ENCODE measurements at places on chromosomes 2 and 18. TPM values are rescaled to one million over a fixed set of nuclear protein-coding genes. Genes with fewer than 3 reads are reported as not detected.

The SP140L gene
- total RNA-seq: 17.9 TPM

The CRYBA2 gene
- total RNA-seq: not detected

The RHBDD1 gene
- 19.2 TPM for total RNA-seq

The CDKL4 gene
- not detected for total RNA-seq

The ARHGEF4 gene
- total RNA-seq: not detected

The ASB18 gene
- total RNA-seq: not detected

The REG1B gene
- not detected for total RNA-seq

The CTAGE1 gene
- not detected for total RNA-seq

The GMPPA gene
- 53.2 TPM for total RNA-seq

The IL36G gene
- not detected for total RNA-seq

The PKDCC gene
- 20.9 TPM for total RNA-seq

The ALKAL2 gene
- total RNA-seq: 0.49 TPM

The CCDC150 gene
- 2.5 TPM for total RNA-seq

The DCC gene
- not detected for total RNA-seq

The RAPGEF4 gene
- 14.6 TPM for total RNA-seq

The ANKRD30BL gene
- total RNA-seq: not detected

The IGFBP5 gene
- 76.0 TPM for total RNA-seq

The CDH19 gene
- total RNA-seq: 4.1 TPM

The SULT1C4 gene
- 0.92 TPM for total RNA-seq

The APCDD1 gene
- total RNA-seq: 0.80 TPM

The FOXD4L1 gene
- total RNA-seq: 0.14 TPM

The HOXD3 gene
- not detected for total RNA-seq

The LRRC30 gene
- not detected for total RNA-seq

The SLC66A2 gene
- total RNA-seq: 72.6 TPM

The FZD7 gene
- 1.4 TPM for total RNA-seq

The GCKR gene
- 164 TPM for total RNA-seq

The ECEL1 gene
- not detected for total RNA-seq

The MLPH gene
- 52.8 TPM for total RNA-seq

The CEP68 gene
- total RNA-seq: 2.5 TPM

The IL1F10 gene
- not detected for total RNA-seq

The GCG gene
- not detected for total RNA-seq

The PDE1A gene
- 0.81 TPM for total RNA-seq

The ALPG gene
- total RNA-seq: not detected

The NFU1 gene
- total RNA-seq: 12.7 TPM

The EMILIN2 gene
- total RNA-seq: 4.4 TPM

The NLRC4 gene
- total RNA-seq: 1.1 TPM

The SPHKAP gene
- not detected for total RNA-seq

The COL4A4 gene
- total RNA-seq: 1.4 TPM

The LMAN2L gene
- total RNA-seq: 9.2 TPM

The BCL2L11 gene
- total RNA-seq: 6.5 TPM

The OSR1 gene
- 0.12 TPM for total RNA-seq

The RAMP1 gene
- 18.3 TPM for total RNA-seq

The MAP3K19 gene
- not detected for total RNA-seq

The PAX8 gene
- total RNA-seq: 0.27 TPM

The CNTNAP5 gene
- total RNA-seq: not detected

The ABCG8 gene
- 30.1 TPM for total RNA-seq

The AGXT gene
- 1,142 TPM for total RNA-seq

The RFTN2 gene
- 1.1 TPM for total RNA-seq

The ZFAND2B gene
- 20.7 TPM for total RNA-seq

The NTSR2 gene
- total RNA-seq: not detected

The TMEM178A gene
- total RNA-seq: 0.81 TPM

The FSHR gene
- not detected for total RNA-seq

The ITGA4 gene
- total RNA-seq: 3.9 TPM

The FBXO41 gene
- 0.55 TPM for total RNA-seq

The SLC23A3 gene
- total RNA-seq: 0.62 TPM

Measured in right lobe of liver (tissue), 6 donors.